Stimulated activated CD8-positive, alpha-beta memory T cell treated with anti-CD3 and anti-CD28 coated beads, Interleukin-2, amount 100 ng/mL, for 1 hour (primary cell): ENCODE measurements at places on chromosomes 11 and 22.

- DNase-seq = no peak
These were observed 3.4 kb upstream of the MOGAT2 start for GRCh38 chr11:75714211-75714610.

DNA sequence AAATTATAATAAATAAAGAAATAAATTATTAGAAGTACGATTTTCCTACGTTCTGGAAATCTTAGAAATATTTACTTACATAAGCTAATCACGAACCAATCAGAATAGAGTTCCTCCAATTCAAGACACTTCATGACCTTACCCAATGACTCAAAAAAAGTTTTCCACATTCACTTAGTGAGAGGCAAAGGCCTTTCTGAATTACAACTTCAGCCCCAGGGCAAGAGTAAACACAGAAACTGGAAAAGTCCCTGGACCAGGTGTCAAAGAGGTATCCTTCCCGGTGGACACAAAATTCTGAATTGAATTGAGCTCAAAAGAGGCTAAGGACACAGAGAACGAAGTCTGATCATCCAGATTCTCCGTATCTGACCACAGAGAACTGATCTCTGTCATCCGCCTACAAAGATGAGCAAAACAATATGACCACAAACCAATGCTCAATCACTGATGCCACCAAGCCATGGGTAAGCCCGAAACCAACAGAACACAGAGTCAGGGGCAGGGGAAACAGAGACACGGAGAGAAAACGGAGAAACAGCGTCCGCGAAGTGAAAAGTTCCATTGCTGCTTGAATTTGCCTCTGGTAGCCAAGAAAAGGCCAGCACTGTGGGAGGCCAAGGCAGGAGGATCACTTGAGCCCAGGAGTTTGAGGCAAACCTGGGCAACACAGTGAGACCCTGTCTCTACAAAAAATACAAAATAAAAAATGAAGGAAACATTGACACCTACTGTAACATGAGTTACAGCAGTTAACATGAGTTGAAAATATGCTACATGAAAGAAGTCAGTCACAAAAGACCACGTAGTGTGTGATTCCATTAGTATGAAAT lies 6.8 kb downstream of the BID start:
- no peak for DNase-seq

- no peak for DNase-seq
These were observed 44.0 kb downstream of the GRAMD1B start for GRCh38 chr11:123473941-123474677.

- DNase-seq = no peak
These were observed 718 bp downstream of the INTS5 start for GRCh38 chr11:62652161-62653006.

GRCh38 chr22:47173535-47174021 lies 411.1 kb downstream of the TBC1D22A start:
- no peak for DNase-seq
